ENCODE measurements at places on chromosomes 4 and X. TPM values are rescaled to one million over a fixed set of nuclear protein-coding genes. Genes with fewer than 3 reads are reported as not detected.

Gene NLGN3
- total RNA-seq: 29.1 TPM

Gene TRIML2
- total RNA-seq: not detected

Gene BRS3
- not detected for total RNA-seq

Gene F11
- not detected for total RNA-seq

Gene LNX1
- 54.1 TPM for total RNA-seq

Gene ERCC6L
- 0.94 TPM for total RNA-seq

Gene SOWAHB
- 3.4 TPM for total RNA-seq

Gene TRO
- total RNA-seq: 119 TPM

Gene OTUD6A
- not detected for total RNA-seq

Gene GIMD1
- not detected for total RNA-seq

Gene EDNRA
- 11.0 TPM for total RNA-seq

Gene RAB41
- total RNA-seq: not detected

Gene HMGN5
- total RNA-seq: 2.2 TPM

Gene ETDB
- not detected for total RNA-seq

Data from parietal lobe (tissue), 2 donors.